Activated T-helper 1 cell treated with Interleukin-2 at 50 U/mL for 16 hours (primary cell): ENCODE measurements at places on chromosomes 6 and 20.

DNA sequence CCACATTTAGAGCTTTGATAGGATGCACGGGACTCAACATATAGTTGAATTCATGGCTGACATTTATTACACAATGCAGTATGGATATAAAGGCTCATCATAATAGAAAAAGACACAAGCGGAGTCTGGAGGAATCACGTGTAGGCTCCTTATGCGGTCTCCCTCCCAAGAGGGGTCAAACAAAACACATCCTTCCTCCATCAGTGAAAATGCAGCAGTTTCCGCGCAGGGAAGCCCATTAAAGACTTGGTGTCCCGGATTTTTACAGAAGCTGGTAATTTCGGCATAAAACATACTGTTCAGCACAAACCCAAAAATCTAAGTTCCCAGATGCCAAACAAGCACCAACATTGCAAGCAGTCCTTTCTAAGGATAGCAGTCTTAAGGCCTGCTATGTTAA lies 1.1 kb downstream of the USP45 start:
- no peak for DNase-seq

- no peak for DNase-seq
Measured at GRCh38 chr6:137853569-137854213, 13.4 kb upstream of the TNFAIP3 start.

DNA sequence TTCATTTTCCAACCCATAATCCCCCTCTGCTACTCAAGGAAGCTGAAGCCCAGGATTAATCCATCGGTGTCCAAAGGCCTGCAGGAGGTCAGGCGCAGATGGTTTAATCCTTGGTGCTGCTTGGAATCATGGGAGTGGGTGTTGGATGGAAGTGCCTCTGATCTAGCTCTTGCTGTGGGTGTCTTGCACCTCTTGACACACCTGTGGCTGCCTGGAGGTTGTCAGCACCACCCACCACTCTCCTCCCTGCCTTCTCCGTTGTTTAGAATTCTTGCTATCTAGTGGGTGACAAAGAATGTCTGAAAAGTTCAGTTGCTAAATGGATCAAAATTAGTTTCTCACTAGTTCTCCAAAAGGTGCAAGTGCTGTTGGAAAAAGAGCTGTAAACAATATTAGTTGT lies 1074.4 kb upstream of the FLRT3 start:
- no peak for DNase-seq

- no peak for DNase-seq
Measured at GRCh38 chr6:119079283-119079809, 882 bp upstream of the FAM184A start.

- DNase-seq = no peak
Measured at GRCh38 chr6:134094441-134094840, 42.0 kb upstream of the SLC2A12 start.

GRCh38 chr20:25421102-25421501 lies 13.6 kb downstream of the GINS1 start:
- DNase-seq = no peak

DNA sequence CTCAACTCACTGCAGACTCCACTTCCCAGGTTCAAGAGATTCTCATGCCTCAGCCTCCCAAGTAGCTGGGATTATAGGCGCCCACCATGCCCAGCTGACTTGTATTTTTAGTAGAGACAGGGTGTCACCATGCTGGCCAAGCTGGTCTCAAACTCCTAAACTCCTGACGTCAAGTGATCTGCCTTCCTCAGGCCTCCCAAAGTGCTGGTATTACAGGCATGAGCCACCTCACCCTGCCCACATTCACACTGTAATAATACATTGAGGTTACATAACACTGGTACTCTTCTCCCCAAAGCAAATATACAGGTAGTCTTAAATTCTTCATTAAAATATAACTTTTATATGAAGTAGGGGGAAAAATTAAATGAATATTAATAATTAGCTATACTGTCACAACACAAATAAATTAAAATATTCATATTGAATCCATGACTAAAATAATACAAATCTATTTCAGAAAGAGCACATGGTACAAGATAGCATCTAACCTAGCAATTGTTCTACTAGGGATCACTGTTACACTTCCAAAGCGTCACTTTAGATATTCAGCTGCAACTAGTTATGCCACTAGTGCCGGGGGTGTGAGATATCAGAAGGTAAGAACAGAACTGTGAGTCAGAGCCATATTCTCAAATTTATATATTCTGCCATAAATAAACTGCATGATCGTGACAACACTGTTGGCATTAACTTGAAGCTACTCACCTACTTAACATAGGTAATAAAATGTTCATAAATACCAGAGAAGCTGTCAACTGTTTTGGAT lies 169.1 kb upstream of the SHLD1 start:
- DNase-seq = no peak

DNA sequence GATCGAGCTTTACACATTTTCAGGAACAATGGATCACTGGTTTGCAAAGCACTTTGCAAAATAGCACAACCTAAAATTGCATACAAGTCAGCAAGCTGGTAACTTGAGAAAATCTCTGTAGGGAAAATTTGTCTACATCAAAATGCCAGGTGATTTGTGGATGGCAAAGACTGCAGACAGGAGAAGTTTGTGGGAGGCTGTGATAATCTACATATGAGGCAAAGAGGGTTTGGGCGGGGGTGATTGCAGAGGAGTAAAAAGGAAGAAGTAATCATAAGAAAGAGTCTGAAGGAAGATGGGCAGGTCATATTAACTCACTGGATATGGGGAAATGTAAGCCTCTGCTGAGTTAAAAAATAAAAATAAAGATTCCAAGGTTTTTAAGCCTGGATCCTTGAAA lies 166.3 kb upstream of the STXBP5 start:
- DNase-seq = no peak

GRCh38 chr6:27209659-27210269 lies 37.7 kb upstream of the PRSS16 start:
- no peak for DNase-seq

DNA sequence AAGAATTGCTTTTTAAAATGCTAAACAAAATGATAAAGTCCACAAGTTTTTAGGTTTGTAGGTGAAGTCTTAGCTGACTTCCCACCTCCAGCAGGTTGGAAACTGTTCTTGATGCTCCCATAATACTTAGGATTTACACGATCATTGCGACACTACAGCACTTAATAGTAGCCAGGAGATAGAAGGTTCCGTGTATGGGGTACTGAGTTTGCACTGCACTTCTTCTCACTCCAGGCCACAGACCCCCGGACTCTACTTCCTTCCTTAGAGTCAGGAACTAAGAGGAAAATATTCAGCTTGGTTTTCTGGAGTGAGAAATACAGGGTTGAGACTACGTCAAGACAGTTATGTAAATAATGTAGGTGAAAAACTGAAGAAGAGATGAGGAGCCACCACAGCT lies 56.1 kb upstream of the SGK1 start:
- no peak for DNase-seq

DNA sequence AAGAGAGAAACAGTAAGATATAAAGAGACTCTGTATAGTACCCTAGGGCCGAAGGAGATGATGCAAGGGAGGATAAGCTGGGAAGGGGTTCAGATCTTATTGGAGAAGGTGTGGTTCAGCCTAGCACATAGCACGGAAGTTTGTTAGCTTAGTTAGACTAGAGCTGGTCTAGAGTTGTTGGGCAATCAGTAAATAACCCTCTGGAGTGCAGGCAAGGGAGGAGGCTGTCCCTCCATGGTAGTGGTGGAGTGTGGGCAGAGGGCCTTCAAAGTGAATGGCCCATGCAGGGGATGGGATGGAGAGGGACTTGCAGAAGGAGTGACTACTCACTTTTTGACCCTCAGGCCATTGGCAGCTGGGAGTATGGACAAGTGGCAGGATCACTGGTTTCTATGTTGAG lies 20.0 kb downstream of the TULP4 start:
- DNase-seq = no peak

DNA sequence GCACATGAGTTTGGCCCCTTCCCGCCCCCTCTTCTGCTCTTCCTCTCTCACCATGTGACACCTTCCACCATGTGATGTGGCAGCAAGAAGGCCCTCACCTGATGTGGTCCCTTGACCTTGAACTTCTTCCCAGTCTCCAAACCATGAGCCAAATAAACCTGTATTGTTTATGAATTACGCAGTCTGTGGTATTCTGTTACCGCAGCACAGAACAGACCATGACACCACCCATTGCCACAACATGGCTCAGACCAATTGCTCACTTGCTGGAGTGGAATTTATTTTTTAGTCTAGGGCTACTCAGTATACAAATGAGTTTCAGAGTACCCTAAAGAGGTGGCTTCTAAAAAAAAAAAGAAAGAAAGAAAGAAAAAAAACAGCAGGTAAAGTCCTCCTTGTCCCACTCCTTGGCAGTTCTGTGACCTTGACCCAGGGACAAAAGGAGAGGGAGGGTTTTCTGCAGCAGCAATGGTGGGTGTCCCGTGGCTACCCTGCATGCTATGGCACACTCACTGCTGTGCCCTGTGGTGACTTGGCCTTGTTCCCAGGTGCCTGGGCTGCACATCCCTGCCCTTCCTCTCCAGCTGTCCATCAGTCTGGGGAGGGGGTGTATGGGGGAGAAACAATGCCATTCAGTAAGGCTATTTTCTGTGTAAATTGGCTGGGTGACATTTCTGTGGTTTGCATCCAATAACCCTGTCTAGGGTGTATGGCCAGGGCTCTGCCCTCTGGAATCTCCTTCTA lies 5.4 kb upstream of the VSX1 start:
- DNase-seq = no peak

GRCh38 chr6:134458857-134459657 lies 141.1 kb upstream of the SGK1 start:
- DNase-seq = no peak

- no peak for DNase-seq
Measured at GRCh38 chr6:148758492-148758891, 11.7 kb downstream of the UST start.

DNA sequence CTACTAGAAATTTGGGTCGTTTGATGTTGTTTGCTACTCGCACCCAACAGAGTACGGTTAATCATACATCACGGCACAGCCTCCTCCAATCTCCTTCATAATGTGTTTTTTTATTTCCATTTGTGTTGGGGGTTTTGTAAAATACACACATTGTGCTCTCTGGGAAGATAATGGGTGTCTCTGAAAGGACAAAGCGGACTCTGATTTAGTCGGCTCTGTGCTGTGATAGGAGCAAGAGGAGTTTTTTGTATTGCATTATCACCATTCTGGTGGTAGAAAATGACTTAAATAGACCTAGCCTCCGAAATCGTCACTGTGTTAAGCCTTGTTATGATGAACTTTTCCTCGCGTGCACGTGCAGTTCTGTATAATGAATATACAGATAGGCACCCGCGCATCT lies 196.3 kb downstream of the CDH4 start:
- no peak for DNase-seq

- DNase-seq = no peak
Measured at GRCh38 chr6:72382602-72383529, 239.0 kb upstream of the KCNQ5 start.

DNA sequence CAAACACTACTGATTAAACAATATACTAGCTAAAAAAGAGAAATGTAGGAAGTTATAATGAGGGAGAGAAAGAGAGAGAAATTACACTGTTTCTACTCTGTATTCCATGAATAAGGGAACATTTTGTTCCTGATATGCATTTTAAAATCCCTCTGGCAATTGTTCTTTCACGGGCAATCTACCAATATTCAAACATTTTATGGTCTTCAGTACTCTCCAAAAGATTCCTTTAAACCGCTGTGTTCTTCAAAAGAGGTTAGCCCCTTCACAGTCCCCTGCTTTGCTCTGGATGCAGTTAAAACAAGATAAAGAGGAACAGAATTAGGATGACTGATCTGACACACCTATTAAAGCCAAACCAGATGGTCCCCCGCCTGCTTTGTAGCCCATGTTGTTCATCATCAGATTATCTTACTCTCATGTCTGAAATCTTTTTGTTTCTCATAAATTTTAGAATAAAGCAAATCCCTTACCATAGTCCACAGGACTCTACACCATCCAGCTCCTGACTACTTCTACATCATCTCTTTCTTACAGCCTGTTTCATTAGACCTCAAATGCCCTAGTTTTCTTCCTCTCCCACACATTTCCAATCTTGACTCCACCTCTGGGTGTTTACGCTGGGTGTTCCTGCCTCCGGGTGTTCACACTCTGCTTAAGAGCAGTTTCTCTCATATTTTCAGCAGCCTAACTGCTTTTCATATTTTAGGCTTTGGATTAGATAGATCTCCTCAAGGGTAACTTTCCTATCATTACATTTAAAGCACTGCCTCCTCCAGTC lies 399.7 kb downstream of the COL12A1 start:
- DNase-seq = no peak

- DNase-seq = no peak
Measured at GRCh38 chr6:127328043-127328609, 15.3 kb downstream of the ECHDC1 start.

DNA sequence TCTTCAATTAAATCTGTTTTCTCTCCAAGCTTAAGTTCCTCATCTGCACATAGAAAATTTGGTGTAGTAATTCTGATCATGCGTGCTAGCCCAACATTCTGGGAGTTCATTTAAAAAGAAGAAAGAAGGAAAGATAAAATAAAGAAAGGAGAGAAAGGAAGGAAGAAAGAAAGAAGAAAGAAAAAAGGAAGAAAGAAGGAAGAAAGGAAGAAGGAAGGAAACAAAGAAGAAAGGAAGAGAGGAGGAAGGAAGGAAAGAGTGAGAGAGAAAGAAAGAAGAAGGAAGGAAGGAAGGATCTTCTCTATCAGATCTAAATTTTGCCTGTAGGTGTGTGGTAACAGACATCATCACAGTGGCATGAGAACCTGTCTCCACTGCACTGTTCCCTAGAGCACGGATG lies 16.2 kb downstream of the SLPI start:
- DNase-seq = no peak

DNA sequence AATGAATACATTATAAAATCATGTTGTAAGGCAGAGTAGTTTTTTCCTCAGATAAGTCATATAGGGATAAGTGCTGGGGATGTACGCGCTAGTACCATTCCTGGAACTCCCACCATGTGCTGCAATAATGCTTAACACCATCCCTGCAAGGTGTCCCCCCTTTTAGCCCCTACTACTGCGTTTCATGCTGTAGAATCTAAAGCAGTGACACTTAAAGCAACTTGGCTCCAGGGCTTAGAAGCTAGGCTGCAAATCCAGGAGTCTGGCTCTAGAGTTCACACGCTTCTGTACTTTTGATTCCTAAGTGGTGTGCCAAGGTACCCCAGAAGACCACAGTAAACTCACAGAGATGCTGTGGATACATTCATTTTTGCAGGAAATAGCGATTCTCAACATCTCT lies 183.1 kb downstream of the DOK5 start:
- DNase-seq = no peak

DNA sequence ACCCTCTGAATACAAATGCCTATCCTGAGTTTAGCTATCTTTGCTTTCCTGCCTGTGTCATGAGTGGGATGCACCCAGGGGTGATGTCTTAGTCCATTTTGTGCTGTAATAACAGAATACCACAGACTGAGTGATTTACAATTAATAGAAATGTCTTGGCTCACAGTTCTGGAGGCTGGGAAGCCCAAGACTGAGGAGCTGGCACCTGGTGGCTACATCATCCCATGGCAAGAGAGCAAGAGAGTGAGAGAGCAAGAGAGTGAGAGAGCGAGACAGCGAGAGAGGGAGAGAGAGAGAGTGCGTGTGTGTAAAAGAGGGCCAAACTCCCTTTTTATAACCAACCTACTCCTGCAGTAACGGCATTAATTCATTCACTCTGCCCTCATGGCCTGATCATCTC lies 76.8 kb downstream of the PRDM1 start:
- DNase-seq = no peak

- DNase-seq = no peak
Measured at GRCh38 chr6:126539022-126539421, 199.1 kb downstream of the CENPW start.

- no peak for DNase-seq
Measured at GRCh38 chr6:85115876-85116275, 334.0 kb upstream of the NT5E start.

GRCh38 chr20:19966840-19967239 lies 50.3 kb upstream of the NAA20 start:
- DNase-seq = no peak
